ENCODE measurements at places on chromosomes 13 and 19. TPM values are rescaled to one million over a fixed set of nuclear protein-coding genes. Genes with fewer than 3 reads are reported as not detected.

GRCh38 chr13:114103801-114104654, 28.4 kb downstream of the RASA3 start:
- no peak for DNase-seq

DNA sequence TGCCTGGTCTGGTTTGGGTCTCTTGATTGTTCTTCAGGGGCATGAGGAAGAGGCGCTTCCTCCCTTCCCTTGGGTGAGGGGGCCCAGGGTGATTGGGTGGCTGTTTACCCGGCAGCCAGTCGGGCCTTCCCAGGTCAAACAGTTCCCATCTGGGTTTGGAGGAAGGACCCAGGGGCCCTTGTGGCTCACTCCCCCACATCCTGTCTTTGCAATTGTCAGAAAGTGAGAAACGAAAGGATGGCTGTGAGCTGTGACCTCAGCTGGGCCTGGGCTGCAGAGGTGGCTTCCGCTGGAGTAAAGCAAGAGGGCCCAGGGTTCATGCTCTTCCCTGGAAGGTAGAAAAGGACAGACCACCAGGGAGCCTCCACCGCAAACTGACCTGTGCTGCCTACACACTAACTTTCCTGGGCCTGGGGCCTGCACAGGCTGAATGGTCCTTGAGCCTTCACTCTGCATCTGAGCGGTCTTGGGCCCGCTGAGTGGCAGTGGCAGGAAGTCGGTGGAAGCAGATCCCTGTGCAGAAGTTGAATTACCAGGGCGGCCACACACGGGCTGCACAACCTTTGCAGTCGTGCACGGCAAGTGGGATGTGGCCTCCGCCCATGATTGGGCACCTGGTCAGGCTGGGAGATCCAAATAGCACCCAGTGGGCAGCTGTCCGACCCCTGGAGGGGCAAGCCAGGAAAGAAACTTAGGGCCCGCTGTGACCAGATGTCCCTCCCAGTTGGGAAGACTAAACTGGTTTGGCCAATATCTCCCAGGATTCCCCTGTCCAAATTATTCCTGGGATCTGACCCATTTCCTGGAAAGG, 5.3 kb upstream of the CD79A start:
- no peak for DNase-seq

DNA sequence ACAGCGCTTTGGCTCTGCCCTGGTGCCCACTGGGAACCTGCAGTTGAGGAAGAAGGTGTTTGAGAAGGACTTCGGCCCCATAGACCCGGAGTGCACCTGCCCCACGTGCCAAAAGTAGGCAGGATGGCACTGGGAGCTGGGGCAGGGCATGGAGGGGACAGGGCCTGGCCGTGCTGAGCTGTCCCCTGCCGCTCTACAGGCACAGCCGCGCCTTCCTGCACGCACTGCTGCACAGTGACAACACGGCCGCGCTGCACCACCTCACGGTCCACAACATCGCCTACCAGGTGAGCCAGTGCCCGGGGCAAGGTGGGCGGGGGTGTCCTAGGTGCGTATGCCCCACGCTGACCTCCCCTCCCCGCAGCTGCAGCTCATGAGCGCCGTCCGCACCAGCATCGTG, 5.1 kb upstream of the DNM2 start:
- no peak for DNase-seq

- no peak for DNase-seq
Observed at GRCh38 chr13:113665597-113666328, 1.3 kb upstream of the GRK1 start.

DNA sequence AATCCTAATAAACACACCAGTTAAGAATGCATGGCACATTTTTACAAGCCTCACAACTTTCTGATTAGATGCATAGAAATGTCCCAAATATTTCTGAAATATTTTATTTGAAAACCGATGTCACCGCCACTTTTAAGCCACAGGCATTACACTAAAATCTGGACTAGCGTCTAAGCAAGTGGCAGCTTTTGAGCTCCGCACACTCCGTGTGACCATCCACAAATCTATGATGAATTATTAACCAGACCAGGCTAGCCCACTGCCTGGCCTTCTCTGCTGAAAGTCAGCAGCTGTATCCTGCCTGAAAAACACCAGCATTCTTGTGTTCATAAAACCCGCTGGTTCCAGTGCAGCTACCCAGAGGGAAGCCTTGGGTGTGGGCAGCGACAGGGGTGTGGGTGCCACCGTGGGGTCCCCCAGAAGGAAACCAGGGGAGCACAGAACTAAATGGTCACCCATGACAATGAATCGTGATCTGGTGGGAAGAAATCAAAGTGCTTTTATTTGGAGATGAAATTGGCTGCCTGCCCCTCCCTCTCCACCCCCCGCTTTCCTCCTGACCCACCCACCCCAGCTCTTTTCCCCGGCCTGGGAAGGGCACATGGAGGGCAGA, 13.8 kb downstream of the RASA3 start:
- peak; percentile 52 for DNase-seq

DNA sequence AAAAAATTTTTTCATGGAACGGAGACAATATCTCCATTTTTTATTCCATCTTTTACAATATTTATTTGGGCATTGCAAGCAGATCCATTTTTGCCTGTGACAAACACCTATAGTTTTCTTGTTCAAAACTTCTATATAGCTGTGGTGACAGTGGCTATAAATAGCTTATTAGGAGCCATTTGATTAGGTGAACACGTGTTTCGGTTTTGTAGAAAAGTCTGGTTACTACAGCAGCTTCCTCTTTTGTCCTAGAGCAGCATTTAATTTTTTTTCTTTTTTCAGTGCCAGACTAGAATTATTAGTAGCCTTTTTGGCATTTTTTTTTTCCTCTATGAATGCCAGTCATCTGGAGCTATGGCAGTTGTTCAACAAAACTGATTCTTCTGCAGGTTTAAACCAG, 123.5 kb downstream of the RXFP2 start:
- DNase-seq: no peak

- DNase-seq: peak; percentile 38
Observed at GRCh38 chr19:49786376-49786820, 19.6 kb downstream of the AP2A1 start.

DNA sequence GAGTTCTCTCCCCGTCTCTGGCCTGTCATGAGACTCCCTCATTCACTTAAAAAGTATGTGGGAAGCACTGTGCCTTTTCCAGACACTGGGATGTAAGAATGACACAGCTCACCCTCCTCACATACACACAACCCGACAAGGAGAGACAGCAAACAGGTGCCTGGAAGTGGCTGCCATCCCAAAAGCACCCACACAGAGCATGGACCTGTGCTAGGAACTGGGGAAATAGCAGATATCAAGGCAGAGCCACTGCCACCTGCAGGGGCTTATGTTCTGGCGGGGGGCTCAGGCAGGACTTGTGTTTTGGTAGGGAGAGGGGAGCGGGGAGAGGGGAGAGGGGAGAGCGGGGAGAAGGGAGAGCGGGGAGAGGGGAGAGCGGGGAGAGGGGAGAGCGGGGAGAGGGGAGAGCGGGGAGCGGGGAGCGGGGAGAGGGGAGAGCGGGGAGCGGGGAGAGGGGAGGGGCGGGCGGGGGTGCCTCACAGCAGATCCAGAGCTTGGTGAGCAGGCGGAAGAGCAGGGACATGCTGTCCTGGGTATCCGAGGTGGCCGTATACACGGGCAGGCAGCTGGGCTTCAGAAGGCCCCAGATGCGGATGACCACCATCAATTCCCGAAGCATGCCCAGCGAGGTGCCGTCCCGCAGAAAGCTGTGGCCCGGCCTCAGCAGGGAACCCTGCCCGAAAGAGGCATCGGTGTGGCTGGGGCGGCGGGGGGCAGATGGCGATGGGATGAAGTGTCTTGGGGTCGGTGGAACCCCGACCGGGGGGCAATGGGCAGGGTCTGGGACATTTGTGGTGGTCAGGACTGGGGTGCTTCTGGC, 12.2 kb downstream of the CFD start:
- no peak for DNase-seq

GRCh38 chr13:49806126-49806536, 13.6 kb upstream of the KPNA3 start:
- peak; percentile 7 for DNase-seq

The FFAR1 gene
- not detected for total RNA-seq

The FBL gene
- 191 TPM for total RNA-seq

The CGB5 gene
- 8.1 TPM for total RNA-seq

The LIG1 gene
- total RNA-seq: 55.9 TPM

All from M059J (cell line).